ENCODE measurements at places on chromosomes 4 and X. TPM values are rescaled to one million over a fixed set of nuclear protein-coding genes. Genes with fewer than 3 reads are reported as not detected.

The CFAP299 gene
- 0.74 TPM for total RNA-seq

The ATP7A gene
- 11.1 TPM for total RNA-seq

The CXorf65 gene
- total RNA-seq = not detected

The GAGE12J gene
- not detected for total RNA-seq

The PCYT1B gene
- total RNA-seq = 21.1 TPM

The RTL5 gene
- 8.4 TPM for total RNA-seq

The SMIM31 gene
- total RNA-seq = not detected

The ANXA3 gene
- 3.4 TPM for total RNA-seq

The ING2 gene
- 14.3 TPM for total RNA-seq

The SLBP gene
- 32.5 TPM for total RNA-seq

The GPRASP3 gene
- total RNA-seq = 40.1 TPM
